ENCODE measurements at places on chromosomes 2 and 18. TPM values are rescaled to one million over a fixed set of nuclear protein-coding genes. Genes with fewer than 3 reads are reported as not detected.

IGFBP5 gene
- not detected for total RNA-seq

TEKT4 gene
- total RNA-seq, result not detected

UCN gene
- 2.5 TPM for total RNA-seq

NEMP2 gene
- total RNA-seq, result 30.8 TPM
